Skeletal muscle tissue (tissue), 5 donors: ENCODE measurements at places on chromosomes 7 and 10. TPM values are rescaled to one million over a fixed set of nuclear protein-coding genes. Genes with fewer than 3 reads are reported as not detected.

SVOPL gene
- not detected for total RNA-seq

KIAA1217 gene
- total RNA-seq, result 16.2 TPM

ADCYAP1R1 gene
- 7.8 TPM for total RNA-seq

CYP2W1 gene
- total RNA-seq, result not detected

SHH gene
- total RNA-seq, result not detected

LRRTM3 gene
- 1.0 TPM for total RNA-seq

AKR1C1 gene
- 9.9 TPM for total RNA-seq

PLA2G12B gene
- not detected for total RNA-seq

ELFN1 gene
- total RNA-seq, result 1.6 TPM

PGAM2 gene
- 618 TPM for total RNA-seq

CALCR gene
- total RNA-seq, result 5.2 TPM

INA gene
- total RNA-seq, result not detected

ZNF503 gene
- total RNA-seq, result 3.7 TPM

IFIT1B gene
- 2.1 TPM for total RNA-seq

MBLAC1 gene
- total RNA-seq, result 1.0 TPM

STEAP1 gene
- total RNA-seq, result 5.7 TPM

CAV2 gene
- 35.0 TPM for total RNA-seq

RASA4 gene
- 17.2 TPM for total RNA-seq

CLDN12 gene
- total RNA-seq, result 15.7 TPM

ACTR3C gene
- total RNA-seq, result 1.6 TPM

SLC16A9 gene
- 3.1 TPM for total RNA-seq

TEX36 gene
- total RNA-seq, result not detected

NKX1-2 gene
- not detected for total RNA-seq

CD36 gene
- 533 TPM for total RNA-seq

HTR7 gene
- under 0.01 TPM for total RNA-seq

TCAF2 gene
- 2.1 TPM for total RNA-seq

LMTK2 gene
- total RNA-seq, result 8.4 TPM

GIMAP1 gene
- 1.0 TPM for total RNA-seq

PIK3AP1 gene
- total RNA-seq, result 6.3 TPM

OPN1SW gene
- not detected for total RNA-seq

MKI67 gene
- 6.3 TPM for total RNA-seq

SPDYE1 gene
- not detected for total RNA-seq

SRRM3 gene
- total RNA-seq, result not detected

PSD gene
- total RNA-seq, result 3.7 TPM

CAMK2B gene
- 4.7 TPM for total RNA-seq

GBX1 gene
- not detected for total RNA-seq

OR6V1 gene
- not detected for total RNA-seq

EEPD1 gene
- 12.5 TPM for total RNA-seq

ODAD2 gene
- 0.52 TPM for total RNA-seq
